ENCODE measurements at places on chromosomes 1 and 21. TPM values are rescaled to one million over a fixed set of nuclear protein-coding genes. Genes with fewer than 3 reads are reported as not detected.

Gene SPEN
- 12.7 TPM for polyA plus RNA-seq

Gene LRRC8C
- 2.2 TPM for polyA plus RNA-seq

Gene NOS1AP
- 2.1 TPM for polyA plus RNA-seq

Gene RORC
- 10.9 TPM for polyA plus RNA-seq

Gene BSND
- polyA plus RNA-seq, result 0.01 TPM

GRCh38 chr1:227781314-227781930 lies 34.1 kb upstream of the PRSS38 start:
- H3K36me3 ChIP-seq, result peaks cover 2% of the 10 kb centered on the region
- H3K4me3 ChIP-seq, result no peak overlapping the region
- no peaks in the 10 kb centered on the region for H3K27me3 ChIP-seq
- H3K4me1 ChIP-seq, result no peaks in the 10 kb centered on the region
- no peak overlapping the region for H3K27ac ChIP-seq
- no peak for DNase-seq

GRCh38 chr21:38944903-38945302 lies 139.2 kb downstream of the ETS2 start:
- no peaks in the 10 kb centered on the region for H3K27me3 ChIP-seq
- DNase-seq, result no peak
- H3K4me3 ChIP-seq, result no peak overlapping the region
- H3K27ac ChIP-seq, result peak overlapping the region; percentile 44
- H3K4me1 ChIP-seq, result no peaks in the 10 kb centered on the region
- no peaks in the 10 kb centered on the region for H3K36me3 ChIP-seq

DNA sequence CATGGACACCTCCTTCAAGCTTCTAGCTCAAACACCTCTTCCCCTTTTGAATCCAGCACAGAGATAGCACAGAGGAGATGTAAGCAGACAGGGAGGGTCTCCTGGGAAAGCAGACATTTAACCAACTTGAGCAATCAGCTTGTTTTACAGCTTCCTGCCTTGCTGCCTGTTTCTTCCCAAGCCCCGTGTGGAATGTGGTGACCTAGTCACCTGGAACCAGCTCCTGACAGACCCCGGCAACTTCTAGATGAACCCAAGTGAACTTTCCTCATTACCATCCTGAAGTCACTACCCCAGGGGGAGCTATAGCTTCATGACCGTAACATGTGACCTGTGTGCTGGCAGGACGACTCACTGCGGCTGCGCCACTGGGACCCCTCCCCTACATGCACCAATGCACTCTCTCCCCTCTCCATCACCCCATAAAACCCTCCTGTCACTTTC lies 24.1 kb upstream of the TTF2 start:
- H3K27ac ChIP-seq, result no peak overlapping the region
- H3K4me3 ChIP-seq, result no peak overlapping the region
- no peaks in the 10 kb centered on the region for H3K4me1 ChIP-seq
- peak; percentile 21 for DNase-seq
- peaks cover 2% of the 10 kb centered on the region for H3K36me3 ChIP-seq
- no peaks in the 10 kb centered on the region for H3K27me3 ChIP-seq

GRCh38 chr1:158611916-158612315 lies 6.8 kb downstream of the OR10Z1 start:
- H3K27ac ChIP-seq, result no peak overlapping the region
- H3K27me3 ChIP-seq, result no peaks in the 10 kb centered on the region
- no peaks in the 10 kb centered on the region for H3K4me1 ChIP-seq
- no peak for DNase-seq
- H3K36me3 ChIP-seq, result no peaks in the 10 kb centered on the region
- H3K4me3 ChIP-seq, result no peak overlapping the region

GRCh38 chr1:62882201-62883104 lies 98.5 kb downstream of the ATG4C start:
- DNase-seq, result no peak
- H3K4me3 ChIP-seq, result no peak overlapping the region
- H3K4me1 ChIP-seq, result no peaks in the 10 kb centered on the region
- H3K36me3 ChIP-seq, result no peaks in the 10 kb centered on the region
- H3K27me3 ChIP-seq, result peaks cover 3% of the 10 kb centered on the region

GRCh38 chr1:182198006-182198605 lies 136.6 kb upstream of the ZNF648 start:
- H3K36me3 ChIP-seq, result no peaks in the 10 kb centered on the region
- no peaks in the 10 kb centered on the region for H3K4me1 ChIP-seq
- H3K4me3 ChIP-seq, result no peak overlapping the region

DNA sequence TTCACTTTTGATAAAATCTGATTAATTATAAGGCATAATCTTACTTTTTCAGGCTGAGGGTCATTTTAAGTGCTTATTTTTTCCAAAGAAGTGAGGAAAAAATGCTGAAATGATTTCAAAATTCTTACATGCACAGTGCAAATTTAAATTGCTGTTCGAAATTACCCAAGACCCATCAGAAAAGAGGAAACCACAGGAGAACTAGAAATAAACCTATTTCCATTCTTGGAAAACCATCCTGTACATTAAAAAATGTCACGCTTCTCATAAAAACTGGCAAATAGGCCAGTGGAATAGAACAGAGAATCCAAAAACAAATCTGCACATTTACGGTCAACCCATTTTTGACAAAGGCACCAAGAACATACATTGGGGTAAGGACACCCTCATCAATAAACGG lies 414.9 kb downstream of the SMYD3 start:
- H3K27ac ChIP-seq, result no peak overlapping the region
- DNase-seq, result no peak
- H3K27me3 ChIP-seq, result no peaks in the 10 kb centered on the region
- no peaks in the 10 kb centered on the region for H3K4me1 ChIP-seq

GRCh38 chr21:36718951-36719501 lies 20.1 kb downstream of the SIM2 start:
- no peaks in the 10 kb centered on the region for H3K36me3 ChIP-seq
- no peak overlapping the region for H3K4me3 ChIP-seq
- H3K4me1 ChIP-seq, result peaks cover 17% of the 10 kb centered on the region
- H3K27me3 ChIP-seq, result peaks cover 14% of the 10 kb centered on the region
- peak overlapping the region; percentile 74 for H3K27ac ChIP-seq

DNA sequence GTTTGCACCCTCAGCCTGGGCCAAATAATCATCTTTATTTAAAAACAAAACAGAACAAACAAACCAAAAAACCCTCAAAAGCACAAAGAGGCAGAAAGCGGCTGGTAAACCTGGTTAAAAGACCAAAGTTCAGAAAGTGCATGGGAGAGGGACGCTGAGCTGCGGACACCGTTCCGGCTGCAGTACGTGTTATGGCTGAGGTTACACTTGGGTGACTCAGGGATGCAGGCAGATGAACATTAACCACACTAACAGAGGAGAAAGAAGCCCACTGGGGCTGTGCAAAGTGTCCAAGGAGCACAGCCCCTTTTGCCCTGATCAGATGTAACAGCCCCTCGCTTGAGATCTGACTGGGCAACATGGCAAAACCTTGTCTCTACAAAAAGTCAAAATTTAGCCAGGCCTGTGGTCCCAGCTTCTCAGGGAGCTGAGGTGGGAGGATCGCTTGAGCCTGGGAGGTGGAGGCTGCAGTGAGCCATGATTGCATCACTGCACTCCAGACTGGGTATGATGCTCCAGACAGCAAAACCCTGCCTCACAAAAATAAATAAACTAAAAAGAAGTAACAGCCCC lies 28.3 kb downstream of the GPR157 start:
- H3K27ac ChIP-seq, result no peak overlapping the region
- H3K4me3 ChIP-seq, result no peak overlapping the region
- peaks cover 5% of the 10 kb centered on the region for H3K36me3 ChIP-seq
- peaks cover 7% of the 10 kb centered on the region for H3K4me1 ChIP-seq
- H3K27me3 ChIP-seq, result no peaks in the 10 kb centered on the region
- DNase-seq, result no peak

DNA sequence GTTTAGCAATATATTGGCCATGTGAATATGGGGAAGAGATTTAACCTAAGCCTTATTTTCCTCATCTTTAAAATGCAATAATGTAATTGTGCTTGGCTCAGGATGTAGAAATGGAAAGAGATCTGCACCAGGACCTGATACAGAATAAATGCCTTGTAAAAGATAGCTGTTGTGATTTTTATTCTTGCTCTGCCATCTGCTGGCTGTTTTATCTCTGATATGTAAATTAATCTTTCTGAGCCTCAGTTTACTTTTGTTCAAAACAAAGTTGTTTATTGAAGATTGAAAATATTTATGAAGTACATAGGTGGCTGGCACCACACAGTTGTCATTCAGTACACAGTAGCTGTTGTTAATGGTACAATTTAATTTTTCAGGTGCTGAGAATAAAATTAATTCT lies 21.9 kb downstream of the ZYG11B start:
- DNase-seq, result no peak
- H3K4me3 ChIP-seq, result no peak overlapping the region
- H3K4me1 ChIP-seq, result no peaks in the 10 kb centered on the region
- no peaks in the 10 kb centered on the region for H3K36me3 ChIP-seq
- no peak overlapping the region for H3K27ac ChIP-seq
- no peaks in the 10 kb centered on the region for H3K27me3 ChIP-seq

DNA sequence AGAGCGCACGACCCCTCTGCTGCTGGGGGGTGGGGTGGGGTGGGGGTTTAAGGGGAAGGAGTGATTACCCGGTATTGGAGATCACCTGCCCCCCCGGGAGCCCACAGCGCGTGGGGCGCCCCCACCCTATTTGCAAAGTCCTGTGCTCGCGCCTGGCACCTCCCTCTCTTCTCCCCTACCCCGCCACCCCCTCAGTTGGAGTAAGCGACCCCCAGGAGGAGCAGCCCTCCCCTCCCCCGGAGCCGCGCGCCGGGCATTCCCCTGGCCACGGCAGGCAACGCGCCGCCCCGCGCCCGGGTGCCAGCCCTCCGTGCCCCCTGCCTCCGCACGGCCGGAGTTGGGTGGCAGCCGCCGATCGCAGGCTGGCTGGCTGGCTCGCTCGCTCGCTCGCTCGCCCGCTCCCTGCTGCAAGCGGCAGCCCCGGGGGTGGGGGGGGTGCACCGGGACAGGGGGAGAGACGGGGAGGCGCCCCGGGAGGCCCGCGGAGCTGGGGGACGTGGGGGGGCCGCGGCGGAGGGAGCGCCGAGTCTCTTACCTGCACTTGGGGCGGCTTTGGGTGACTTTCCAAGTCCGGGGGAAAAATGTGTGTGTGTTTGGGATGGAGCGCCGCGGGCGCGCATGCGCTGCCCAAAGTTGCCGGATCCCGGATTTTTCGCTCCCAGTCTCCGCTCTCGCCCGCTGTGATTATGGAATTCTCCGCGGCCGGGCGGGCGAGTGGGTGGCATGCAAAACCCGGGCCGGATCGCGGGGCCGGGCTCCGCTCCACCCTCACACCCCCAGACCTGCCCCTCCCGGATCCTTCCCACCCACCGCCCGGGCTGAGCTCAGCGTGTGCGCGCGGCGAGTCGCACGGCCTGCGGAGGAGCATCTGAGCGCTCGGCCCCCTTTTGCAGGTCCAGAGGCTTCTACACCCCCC lies at the start of gene CASZ1:
TSS of gene CASZ1 (minus strand) at position 618 of the 916 bp plus-strand sequence. CDS start 102,757 bp downstream, outside the sequence.
- H3K27ac ChIP-seq, result peak within 1 kb of the TSS; percentile 94
- no peaks in the 10 kb centered on the region for H3K36me3 ChIP-seq
- H3K4me3 ChIP-seq, result peak within 1 kb of the TSS; percentile 82
- H3K4me1 ChIP-seq, result no peaks in the 10 kb centered on the region

GRCh38 chr1:232328486-232329102 lies 301.3 kb downstream of the SIPA1L2 start:
- DNase-seq, result no peak
- no peaks in the 10 kb centered on the region for H3K36me3 ChIP-seq
- no peaks in the 10 kb centered on the region for H3K27me3 ChIP-seq
- H3K4me3 ChIP-seq, result no peak overlapping the region
- no peak overlapping the region for H3K27ac ChIP-seq

GRCh38 chr1:160376525-160377131 lies 9.8 kb downstream of the NHLH1 start:
- no peak overlapping the region for H3K27ac ChIP-seq
- H3K36me3 ChIP-seq, result no peaks in the 10 kb centered on the region
- peak; percentile 70 for DNase-seq
- H3K4me1 ChIP-seq, result peaks cover 6% of the 10 kb centered on the region
- H3K4me3 ChIP-seq, result no peak overlapping the region

GRCh38 chr1:48469616-48470480 lies 2.2 kb downstream of the SPATA6 start:
- H3K4me3 ChIP-seq, result no peak overlapping the region
- peaks cover 3% of the 10 kb centered on the region for H3K4me1 ChIP-seq
- H3K27me3 ChIP-seq, result no peaks in the 10 kb centered on the region
